Activated naive CD4-positive, alpha-beta T cell (primary cell): ENCODE measurements at places on chromosomes 12 and 14.

- DNase-seq: no peak
These were observed 60.8 kb downstream of the PDE6H start for GRCh38 chr12:15033641-15034040.

DNA sequence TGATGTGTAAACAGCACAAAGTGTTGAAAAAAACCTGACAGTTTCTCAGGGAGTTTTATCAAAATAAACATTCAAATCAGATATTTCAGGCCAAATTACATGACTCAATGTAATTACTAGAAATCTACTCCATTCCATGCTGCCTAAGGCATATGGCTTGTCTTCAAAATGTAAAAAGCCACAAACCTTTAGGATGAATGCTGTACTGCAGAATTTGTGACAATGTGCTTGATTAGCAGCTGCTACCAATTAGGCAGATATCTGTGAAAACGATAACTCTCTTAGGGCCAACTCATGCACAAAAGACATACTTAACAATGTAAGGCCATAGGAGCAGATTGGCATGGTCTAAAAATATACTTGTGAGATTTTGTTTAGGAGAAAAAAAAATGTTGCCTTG lies 267.0 kb downstream of the DACT1 start:
- no peak for DNase-seq

GRCh38 chr12:13404631-13405473 lies 208.3 kb downstream of the EMP1 start:
- no peak for DNase-seq

DNA sequence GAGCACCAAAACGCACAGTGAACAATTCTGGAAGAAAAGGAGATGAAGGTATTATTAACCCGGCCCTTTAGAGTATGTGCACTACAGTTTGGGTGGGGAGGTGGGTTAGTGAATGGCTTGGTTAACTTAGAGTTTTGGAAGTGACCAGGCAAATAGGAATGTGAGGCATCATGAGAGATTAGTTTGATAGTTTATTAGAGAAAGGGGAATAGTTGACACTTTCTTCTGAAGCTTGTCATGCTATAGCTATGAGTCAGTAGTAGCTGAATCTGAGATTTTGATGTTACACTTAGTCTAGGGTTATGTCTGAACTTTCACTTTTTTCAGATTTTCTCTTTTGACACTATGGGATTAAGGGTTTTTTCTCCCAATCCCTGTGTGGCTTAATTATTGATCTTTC lies 567.2 kb downstream of the SNAPC1 start:
- no peak for DNase-seq

DNA sequence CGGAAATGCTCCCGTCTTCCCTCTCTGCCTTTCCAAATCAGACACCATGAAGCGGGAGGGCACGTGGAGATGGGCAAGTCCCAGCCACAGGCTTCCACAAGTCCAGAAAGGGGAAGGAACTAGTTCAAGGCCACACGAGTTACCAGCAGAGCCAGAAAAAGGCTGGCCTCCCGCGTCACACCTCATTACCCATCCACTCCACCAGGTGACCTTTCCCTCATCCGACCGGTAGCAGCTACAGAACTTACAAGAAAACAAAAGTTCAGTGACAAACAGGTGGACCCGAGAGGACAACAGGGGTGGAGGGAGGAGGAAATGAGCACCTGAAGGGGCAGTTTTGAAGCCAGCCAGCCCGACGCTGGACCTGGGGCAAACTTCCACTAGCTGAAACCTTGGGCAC lies 46.9 kb downstream of the CHGA start:
- no peak for DNase-seq

DNA sequence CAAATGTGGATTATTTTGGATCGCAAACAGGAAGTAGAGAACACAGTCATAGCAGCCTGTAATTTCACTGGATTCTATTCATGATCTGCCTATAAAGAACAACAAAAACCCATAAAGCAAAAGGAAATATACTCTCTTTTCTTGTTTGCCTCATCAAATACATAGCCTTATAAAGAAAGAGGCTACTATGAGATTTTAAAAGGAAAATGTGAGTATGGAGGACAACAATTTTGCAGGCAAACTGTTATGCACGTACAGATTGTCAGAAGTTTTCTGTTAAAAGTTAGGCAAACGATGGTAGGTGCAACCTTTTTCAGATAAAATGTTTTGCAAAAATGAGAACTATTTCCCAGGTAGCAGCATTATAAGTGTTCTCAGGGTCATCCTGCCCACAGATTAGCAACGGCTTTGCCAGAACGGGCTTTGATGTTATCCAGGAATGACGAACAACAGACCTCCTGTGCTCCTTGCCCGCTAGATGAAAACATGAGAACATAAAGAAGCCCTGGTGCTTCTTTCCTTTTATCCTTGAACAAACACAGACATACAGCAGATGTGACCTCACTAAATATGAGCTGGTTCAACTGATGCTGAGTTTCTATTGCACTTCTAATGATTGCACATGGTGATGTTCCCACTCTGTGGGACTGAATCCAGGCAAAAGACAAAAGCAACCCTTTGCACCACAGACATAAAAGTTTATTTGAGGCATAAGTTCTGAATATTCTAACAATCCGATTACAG lies 88.1 kb downstream of the ITPR2 start:
- no peak for DNase-seq

DNA sequence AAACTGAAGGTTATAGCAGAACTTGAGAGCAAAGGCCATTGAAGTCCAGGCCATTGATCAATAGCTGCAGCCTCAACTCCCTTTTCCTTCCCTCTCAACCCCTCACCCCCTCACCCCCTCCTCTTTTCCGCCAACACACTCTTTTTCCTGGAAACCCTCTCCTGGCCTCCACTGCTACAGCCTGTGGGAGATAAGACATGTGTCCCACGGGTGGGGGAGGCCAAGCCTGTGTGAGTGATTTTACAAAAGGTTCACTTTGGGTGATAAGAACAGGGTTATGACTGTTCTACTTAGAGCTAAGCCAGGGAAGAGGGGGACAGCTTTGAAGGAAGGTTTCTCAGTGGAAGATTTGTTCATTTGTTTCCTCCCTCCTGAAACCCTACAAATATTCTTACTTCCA lies 9.2 kb upstream of the FGF23 start:
- DNase-seq: no peak

DNA sequence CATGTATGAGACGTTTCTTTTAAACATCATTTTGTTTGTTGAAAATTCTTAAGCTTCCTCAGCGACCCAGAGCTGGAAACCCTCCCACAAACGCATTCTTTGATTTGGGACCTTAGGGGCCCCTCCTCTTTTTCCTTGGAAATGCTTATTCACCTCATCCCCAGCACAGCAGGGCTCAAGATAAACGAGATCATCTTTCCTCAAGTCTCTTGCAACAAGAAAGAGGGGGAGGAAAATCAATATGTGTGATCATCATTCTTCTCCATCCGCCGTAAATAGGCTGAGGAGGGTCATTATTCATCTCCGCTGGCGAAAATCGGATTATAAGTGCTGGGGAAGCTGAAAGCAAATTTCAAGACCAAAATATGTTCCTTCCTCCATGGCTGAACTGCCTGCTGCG lies 1415.2 kb downstream of the AACS start:
- no peak for DNase-seq

- no peak for DNase-seq
These were observed 454.2 kb downstream of the AEBP2 start for GRCh38 chr12:19893514-19893913.

DNA sequence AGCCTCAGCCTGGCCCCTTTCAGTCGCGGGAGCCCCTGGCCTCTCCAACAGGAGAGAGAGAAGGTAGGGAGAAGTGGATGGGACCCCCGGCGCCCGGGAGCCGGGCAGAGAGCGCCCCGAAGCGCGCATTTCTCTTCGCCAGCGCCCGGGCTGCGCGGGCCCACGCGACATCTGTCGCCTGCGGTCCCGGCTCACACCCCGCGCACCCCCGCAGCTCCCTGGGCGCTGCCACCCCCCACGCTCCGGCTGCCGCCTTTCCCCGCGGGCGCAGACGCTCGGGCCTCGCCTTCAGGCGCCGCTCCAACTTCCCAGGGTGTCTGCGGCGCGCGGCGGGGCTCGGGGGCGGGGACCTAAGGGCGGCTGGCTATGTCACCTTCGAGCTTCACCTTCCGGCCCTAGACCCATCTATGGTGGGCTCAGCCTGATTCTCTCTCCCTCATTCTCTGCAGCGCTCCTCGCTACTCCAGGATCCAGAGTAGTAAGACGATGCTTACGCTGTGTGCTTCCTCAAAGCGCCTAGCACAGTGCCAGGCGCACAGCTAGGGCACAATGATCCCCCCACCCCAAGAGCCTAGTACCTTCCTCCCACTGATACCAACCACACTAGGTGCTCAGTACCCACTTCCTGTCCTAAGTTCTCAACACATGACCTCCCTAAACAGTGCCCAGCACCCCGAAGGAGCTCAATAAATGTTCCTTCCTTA lies 1.6 kb downstream of the HRK start:
- no peak for DNase-seq

DNA sequence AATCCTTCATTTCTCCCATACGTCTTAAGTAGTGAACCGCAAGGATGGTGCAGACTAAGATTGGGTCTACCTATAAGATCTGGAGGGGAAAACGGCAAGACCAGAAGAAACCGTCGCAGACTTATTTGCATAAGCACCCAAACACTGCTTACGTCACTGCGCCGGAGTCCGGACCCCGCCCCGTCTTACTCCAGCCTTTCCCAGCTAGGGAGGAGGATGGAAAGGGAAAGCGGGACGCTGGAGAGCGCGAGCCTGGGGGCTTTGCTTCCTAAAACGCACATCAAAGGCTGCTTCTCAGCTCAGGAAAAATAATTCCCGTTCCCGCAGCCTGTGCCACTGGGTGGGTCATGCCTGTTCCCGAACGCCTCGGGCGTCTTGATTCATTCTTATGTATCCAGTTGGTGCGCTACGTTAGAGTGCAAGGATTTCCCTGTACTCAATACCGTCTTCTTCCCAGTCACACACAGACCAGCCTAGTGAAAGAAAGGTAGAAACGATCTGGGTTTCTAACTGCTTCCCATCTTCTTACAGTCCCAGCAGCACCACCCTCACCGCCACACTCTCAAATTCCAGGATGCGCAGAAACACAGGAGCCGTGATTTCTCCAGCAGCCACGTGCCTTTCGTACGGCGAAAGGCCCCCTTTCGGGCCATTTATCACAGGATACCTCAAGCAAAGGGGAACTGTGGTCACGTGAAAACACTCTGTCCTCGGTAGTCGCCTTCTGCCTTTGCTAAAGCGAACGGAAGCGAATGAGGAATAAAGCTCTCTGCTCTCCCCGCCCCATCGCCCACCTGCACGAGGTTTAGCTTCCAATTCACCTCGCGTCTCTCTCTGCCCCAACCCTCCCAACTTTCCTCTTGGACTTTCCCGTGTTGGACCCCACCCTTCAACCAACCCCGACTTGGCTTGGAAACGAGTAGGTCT lies 1.1 kb downstream of the SLC6A15 start:
- no peak for DNase-seq

DNA sequence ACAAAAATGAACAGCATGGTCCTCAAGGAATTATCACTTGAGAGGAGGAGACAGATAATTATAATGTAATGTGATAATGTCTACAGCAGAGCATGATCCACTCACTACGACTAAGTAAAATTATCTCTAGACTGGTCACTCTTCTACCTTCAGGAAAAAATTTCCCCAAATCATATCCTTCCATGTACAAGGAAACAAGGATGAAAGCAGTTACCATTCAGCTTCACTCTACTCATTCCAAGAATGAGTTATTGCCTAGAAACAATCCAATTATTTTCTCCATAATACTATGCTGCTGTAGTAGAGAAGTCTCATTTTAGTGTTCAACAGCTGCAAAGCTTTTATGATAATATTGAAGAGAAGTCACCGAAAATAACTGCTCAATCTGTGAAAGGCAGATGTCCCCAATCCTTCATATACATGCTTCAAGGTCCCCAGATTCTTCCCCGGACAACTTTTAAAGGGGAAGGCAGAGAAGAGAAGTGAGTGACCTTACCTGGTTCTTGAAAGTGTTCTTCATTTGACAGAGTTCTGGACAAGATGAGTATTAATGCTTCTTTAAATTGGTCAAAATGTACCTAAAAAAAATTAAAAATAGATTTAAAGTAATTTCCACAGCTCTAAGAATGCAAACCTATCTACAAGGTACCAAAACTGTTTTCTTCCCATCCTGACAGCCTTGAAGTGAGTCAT lies 24.6 kb downstream of the NIN start:
- DNase-seq: no peak

GRCh38 chr12:111942557-111942956 lies 70.4 kb downstream of the TMEM116 start:
- no peak for DNase-seq

GRCh38 chr14:69231486-69231885 lies 28.5 kb upstream of the GALNT16 start:
- DNase-seq: no peak

GRCh38 chr14:37195327-37195726 lies 2.4 kb upstream of the MIPOL1 start:
- DNase-seq: no peak

- no peak for DNase-seq
These were observed 80.6 kb downstream of the PRKD1 start for GRCh38 chr14:29847056-29847380.

DNA sequence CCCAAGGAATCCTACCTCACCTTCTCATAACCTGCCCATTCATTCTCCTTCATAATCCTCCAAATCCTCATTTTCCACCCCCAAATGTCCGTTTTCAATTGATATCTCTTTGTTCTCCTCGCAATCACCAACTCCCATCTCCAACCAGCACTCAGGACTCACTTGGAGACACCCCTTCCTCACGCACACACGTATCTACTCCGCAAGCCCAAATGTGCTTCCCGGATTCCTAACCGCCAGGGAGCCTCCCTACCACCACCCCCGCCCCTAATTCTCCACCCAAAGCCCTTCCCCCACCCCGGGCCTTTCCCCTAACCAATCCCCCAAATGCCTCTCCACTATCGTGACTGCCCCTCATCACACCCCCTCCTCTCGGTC lies 304 bp downstream of the KCTD10 start:
- no peak for DNase-seq
